MCF 10A (cell line): ENCODE measurements at places on chromosomes 3 and 15. TPM values are rescaled to one million over a fixed set of nuclear protein-coding genes. Genes with fewer than 3 reads are reported as not detected.

- H3K36me3 ChIP-seq = peaks cover 12% of the 10 kb centered on the region
- peak overlapping the region; percentile 65 for H3K4me3 ChIP-seq
- peaks cover 27% of the 10 kb centered on the region for H3K4me1 ChIP-seq
Measured at GRCh38 chr3:94159062-94159828, 96.4 kb downstream of the NSUN3 start.

- H3K4me1 ChIP-seq = no peaks in the 10 kb centered on the region
- H3K27ac ChIP-seq = no peak overlapping the region
- peak; percentile 20 for DNase-seq
- no peak overlapping the region for H3K4me3 ChIP-seq
Measured at GRCh38 chr3:15409239-15409638, 18.1 kb downstream of the METTL6 start.

OSBPL10 gene
- 128 and 172 TPM in 2 replicates for total RNA-seq

WDR5B gene
- total RNA-seq = 10.0 and 11.0 TPM in 2 replicates
